Activated CD4-positive, alpha-beta T cell treated with anti-CD3 and anti-CD28 coated beads, Interleukin-2, Interleukin-4, amounts not matched to agents 100 ng/mL and 50 ng/mL, durations not matched to agents 16 hours and 8 hours (primary cell): ENCODE measurements at places on chromosomes 2 and 18.
A peak's percentile ranks its signal among the peaks of the same experiment; 100 is the strongest.

- DNase-seq = no peak
These were observed 155.9 kb downstream of the NAPG start for GRCh38 chr18:10681581-10682367.

GRCh38 chr2:1670636-1671035 is 73.7 kb downstream of the PXDN start:
- DNase-seq = no peak

DNA sequence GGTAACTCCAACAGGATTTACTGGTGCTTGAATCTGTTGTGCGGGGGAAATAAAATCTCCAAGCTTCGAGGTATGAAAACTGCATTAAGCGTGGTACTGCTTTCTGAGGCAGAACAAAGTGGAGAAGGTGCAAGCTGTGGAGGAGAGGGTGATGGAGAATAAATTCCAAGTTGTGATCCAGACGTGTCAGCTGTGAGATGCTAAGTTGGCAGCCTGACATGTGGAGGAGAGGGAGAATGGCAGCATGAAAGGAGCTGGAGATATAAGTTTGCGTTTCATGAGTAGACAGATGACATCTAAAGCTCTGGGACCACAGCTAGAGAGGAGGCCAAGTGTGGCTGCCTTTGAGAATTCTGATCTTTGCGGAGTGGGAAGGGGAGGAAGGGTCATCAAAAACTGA is 411.8 kb downstream of the FBXO15 start:
- no peak for DNase-seq

DNA sequence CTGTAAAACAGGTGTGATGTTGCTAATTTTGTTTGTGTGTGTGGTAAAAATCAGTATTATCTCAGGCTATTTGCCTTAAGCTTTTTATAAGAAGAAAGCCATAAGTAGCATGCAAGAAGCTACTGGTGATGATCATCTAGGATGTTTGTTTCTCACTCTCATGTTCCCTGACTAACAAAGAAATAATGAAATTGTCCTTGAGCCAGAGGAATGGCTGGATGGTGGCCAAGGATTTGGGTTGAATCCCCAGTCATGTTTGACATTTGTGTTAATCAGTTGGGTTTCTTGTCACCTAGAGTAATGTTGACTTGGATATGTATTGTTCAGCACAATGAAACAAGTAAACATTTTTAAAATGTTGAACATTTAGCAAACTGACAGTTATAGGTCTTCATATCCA is 496.8 kb upstream of the ZEB2 start:
- DNase-seq = no peak

GRCh38 chr2:144619760-144620159 is 99.8 kb upstream of the ZEB2 start:
- peak; percentile 42 for DNase-seq

DNA sequence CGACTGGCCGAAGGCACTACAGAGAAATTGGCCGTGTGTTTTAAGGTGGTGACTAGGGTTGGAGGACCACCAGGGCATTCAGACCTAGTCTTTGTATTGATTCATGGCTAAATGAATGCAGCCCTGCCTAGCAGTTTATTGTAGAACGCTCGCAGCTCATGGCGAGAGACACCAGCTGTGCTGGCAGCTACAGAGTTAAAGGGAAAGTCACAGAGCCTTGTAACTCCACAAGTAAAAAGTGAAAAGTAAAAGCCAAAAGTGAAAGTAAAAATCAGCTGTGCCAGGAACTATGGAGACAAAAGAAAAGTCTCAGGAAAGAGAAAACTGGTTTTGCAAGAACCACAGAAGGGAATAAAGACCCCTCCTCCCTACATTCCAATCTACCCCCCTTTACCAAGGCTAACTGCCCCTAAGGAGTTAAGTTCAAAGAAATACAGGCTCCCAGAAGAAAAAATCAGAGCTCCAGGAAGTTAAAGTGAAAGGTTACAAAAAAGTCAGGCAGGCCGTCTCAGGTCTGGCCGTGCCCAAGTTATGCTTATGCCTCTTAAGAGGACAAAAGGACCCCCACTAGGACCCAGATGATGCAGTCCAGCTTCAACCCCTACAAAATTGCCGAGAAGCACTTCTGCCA is 46.4 kb upstream of the SELENOI start:
- peak; percentile 24 for DNase-seq

DNA sequence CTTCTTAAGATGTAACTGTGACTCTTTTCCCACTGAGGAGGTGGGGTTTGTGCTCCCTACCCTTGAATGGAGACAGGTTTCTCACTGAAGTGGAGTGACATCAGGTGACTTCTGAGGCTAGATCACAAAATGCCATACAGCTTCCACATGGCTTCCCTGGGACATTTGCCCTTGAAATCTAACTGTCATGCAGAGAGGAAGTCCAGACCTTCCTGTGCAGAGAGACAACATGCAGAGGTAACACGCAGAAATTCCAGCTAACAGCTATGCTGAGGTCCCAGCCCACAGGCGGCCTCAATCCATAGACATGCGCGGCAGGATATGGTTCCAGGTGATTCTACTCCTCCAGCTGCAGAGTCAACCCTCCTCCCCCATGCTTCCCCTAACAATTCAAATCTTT is 119.0 kb downstream of the TRIB2 start:
- DNase-seq = no peak

DNA sequence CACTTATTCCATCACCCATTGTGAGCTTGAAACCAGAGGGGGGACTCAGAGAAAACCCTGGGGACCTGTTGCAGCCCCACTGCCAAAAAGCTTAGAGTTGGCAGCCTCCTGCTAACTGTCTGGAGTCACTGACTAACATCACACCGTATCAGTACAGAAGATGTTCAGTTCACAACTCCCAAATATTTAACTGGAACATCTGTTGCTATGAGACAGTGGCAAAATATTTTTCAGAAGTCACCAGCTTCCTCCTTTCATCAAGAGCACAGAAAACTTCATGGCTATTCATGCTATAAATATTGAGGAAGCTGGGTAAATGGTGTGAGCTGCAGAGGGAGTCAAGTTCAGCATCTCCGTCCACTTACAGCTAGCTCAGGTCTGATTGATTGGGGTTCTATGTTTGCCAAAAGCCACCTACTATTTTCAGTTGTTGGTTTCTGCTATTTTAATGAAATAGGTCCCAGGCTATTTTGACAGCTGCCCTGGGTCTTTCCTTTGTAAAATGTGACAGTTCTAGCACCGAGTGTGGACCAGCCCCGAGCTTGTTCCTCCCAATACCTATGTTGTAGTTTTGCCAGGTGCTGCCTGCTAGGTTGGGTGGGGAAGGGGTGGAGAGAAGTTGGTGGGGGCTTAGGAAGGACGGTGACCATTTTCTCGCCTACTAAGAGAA is 9.8 kb downstream of the TUBB6 start:
- no peak for DNase-seq

- DNase-seq = no peak
These were observed 35.4 kb upstream of the TMEM182 start for GRCh38 chr2:102726128-102727087.

DNA sequence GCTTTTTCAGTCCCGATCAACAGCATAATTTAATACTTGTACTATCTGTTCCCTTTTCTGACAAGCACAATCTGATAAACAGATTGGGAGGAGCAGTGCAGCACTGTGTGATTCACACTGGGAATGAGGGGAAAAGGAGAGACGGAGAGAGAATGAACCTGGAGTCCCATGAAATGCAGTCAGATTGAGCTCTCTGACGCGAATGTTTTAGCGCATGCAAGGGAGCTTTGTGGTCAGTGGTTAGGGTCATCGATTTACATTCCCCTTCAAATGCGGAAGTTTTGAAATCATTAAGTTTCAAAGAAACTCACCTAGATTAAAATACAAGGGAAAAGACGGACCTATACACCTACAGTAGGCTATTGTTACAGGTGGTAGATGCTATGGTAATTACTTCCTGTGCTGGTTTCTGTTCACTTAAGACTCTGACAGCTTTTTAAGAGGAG is 99.6 kb downstream of the KCTD1 start:
- no peak for DNase-seq

DNA sequence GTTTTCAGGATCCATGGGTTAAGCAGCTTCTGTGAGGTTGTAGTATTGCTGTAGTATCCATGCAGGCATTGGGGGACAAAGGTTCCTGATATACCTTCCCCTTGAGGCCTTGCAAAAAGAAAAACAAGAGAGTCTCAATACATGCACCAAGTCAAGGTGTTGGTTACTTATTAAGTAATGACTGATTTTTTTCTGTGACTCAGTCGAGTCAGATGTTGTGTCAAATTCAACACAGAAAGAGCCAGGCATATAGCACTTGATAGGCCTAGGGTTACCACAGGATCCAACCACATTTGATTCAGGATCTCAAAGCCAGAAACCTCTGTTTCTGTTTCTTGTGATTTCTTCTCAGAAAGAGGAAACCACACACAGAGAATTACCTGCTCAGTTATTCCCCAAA is 24.9 kb upstream of the CD8A start:
- no peak for DNase-seq

GRCh38 chr2:119473621-119474370 is 42.1 kb downstream of the TMEM37 start:
- DNase-seq = no peak

DNA sequence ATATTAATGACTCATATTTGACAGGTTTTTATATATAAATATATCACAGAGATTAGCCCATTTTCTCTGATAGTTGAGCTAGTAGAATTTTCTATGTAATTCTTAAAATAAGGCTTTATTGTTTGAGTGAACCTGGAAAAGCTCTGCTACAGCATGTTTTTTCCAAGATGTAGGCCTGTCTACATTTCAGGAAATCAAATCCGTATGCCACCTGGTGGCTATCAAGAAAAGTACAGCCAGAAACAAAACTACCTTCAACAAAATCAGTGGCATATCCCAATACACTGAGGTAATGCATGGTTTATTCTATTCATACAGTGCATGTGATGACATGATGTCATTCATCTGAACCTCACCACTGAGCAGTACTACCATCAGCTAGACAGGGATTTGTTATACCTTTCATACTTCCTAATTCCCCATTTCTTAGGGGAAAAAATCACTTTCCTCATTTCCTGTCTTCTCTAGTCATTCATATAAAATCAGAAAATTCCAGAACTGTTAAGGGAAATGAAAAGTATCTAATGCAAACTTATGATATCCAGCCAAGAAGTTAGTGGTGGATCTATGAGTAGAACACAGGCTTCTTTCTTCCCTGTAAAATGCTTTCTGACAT is 310.4 kb upstream of the SYT4 start:
- DNase-seq = peak; percentile 16

DNA sequence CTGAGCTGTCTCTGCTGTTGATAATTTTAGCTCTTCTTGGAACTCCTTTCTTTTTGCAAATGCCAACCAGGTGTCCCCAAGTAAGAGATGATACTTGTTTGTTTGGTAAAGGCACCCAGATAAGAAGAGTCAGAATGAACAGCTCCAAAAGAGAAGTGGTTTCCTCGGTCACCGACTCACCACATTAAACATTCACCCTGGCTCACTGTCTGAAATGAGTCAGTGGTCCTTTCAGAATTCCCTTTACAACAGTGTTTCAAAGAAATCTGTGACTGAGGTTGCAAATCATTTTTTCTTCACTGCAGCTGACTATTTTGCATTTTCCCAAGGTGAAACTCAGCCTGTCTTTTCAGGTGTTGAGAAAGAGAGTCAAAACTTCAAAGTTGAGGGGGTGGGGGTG is 16.2 kb upstream of the CXCR4 start:
- peak; percentile 78 for DNase-seq

GRCh38 chr2:241350530-241350877 is 5.6 kb upstream of the FARP2 start:
- no peak for DNase-seq

DNA sequence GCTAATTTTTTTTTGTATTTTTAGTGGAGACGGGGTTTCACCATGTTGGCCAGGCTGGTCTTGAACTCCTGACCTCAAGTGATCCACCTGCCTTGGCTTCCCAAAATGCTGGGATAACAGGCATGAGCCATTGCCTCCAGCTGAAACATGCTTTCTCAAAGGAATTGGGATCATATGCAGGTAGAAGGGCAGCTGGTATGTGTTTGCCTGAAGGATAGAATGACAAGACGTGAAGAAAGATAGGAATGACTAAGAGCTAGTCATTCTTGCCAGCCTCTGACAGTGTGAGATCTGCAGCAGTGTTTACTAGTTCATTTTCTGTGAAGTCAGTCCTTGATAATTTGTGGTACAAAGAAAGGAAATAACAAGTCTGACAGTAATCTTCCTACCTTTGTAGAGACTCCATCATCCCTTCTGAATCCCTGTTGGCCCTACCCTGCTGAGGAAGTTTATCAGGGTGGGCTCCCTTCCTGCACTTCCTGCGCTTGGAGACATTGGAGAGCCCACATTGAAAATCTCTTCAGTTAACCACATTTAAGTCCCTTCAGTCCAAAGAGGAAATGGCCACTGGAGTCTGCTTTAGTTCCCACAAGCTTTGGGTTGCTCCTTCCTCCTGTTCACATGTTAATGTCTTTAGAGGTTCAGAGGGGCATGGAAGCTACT is 14.7 kb downstream of the CFLAR start:
- DNase-seq = peak; percentile 86

- DNase-seq = peak; percentile 73
These were observed 56.0 kb downstream of the TMEM247 start for GRCh38 chr2:46535360-46535759.

DNA sequence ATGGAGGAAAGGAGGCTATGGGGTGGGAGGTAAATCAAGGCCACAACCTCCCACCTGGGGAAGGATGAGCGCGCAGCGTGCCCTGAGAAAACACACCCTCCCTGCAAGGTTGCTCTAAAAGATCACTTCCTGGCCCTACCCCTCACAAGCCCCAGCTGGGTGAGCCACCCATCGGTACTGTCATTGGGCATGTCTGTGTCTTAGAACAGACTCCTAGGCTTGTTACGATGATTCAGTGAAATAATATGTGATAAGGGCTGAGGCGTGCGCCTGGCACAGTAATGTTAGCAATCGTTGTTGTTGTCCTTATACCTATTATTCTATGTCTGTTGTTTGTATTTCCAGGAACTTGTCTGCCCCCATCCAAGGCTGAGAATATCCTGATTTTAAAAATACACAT is 175.1 kb downstream of the ZFP36L2 start:
- no peak for DNase-seq

DNA sequence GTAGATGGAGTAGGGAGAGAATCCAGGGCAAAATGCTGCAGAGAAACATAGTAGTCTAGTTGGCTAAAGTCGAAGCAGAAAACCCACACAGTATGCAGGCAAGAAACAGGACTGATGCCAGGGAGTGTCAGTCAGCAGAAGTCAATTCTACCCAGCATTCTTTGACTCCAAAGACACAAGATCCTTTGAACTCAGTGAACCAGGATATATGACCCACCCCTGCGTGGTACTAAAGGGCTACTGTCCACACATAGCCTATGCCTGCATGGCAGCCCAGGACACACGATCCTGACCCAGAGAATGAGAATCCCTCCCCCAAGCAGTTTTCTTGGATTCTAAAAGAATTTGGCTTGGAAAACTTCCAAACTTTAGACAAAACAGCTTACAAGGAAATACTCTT is 42.5 kb downstream of the ALK start:
- DNase-seq = no peak

- DNase-seq = no peak
These were observed 272.9 kb downstream of the PAX3 start for GRCh38 chr2:222025881-222026271.
